ENCODE measurements at places on chromosomes 7 and 10.
A peak's percentile ranks its signal among the peaks of the same experiment; 100 is the strongest.

DNA sequence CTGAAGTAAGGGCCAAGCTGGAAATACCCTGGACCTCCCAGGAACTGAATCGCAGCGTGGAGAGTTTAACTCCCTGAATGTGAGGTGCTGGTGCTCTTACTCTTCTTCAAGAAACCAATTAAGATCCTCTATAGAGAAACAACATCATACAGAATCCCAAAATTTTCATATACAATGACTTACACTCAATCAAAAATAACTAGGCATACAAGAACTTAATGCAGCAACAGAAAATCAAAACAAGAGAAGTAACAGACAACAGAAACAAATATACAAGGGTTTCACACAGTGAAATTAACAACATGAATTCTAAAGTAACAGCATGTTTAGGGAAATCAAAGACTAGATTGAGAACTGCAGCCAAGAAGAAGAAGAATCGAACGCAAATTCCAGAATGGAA is 37.7 kb downstream of the RNF216 start:
- DNase-seq: no peak

DNA sequence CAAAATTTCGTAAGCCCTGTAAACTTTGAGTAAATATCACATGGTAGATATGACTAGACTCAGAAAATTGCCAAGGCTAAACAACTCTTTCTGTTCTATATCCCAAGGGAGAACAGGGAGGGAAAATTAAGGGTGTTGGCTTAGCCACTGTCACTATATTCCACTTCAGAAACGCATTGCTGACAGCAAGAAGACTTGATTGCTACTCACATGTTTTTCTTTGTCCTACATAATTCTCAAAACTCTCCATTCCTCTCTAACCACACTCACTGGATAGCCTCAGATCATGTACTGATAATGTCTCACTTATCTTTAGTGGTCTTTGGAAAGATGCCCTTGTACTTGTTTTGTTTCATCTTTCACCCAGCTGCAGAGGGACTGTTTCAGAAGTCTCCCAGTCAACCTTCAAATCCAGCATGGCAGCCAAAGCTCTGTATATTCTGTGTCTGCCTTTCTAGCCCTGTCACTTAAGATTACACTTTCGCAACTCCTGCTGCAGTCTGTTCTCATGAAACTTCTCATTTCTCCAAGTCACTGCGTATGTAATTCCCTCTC is 582.4 kb upstream of the FZD8 start:
- no peak for DNase-seq

GRCh38 chr10:132324186-132324585 is 7.8 kb upstream of the LRRC27 start:
- DNase-seq: no peak

DNA sequence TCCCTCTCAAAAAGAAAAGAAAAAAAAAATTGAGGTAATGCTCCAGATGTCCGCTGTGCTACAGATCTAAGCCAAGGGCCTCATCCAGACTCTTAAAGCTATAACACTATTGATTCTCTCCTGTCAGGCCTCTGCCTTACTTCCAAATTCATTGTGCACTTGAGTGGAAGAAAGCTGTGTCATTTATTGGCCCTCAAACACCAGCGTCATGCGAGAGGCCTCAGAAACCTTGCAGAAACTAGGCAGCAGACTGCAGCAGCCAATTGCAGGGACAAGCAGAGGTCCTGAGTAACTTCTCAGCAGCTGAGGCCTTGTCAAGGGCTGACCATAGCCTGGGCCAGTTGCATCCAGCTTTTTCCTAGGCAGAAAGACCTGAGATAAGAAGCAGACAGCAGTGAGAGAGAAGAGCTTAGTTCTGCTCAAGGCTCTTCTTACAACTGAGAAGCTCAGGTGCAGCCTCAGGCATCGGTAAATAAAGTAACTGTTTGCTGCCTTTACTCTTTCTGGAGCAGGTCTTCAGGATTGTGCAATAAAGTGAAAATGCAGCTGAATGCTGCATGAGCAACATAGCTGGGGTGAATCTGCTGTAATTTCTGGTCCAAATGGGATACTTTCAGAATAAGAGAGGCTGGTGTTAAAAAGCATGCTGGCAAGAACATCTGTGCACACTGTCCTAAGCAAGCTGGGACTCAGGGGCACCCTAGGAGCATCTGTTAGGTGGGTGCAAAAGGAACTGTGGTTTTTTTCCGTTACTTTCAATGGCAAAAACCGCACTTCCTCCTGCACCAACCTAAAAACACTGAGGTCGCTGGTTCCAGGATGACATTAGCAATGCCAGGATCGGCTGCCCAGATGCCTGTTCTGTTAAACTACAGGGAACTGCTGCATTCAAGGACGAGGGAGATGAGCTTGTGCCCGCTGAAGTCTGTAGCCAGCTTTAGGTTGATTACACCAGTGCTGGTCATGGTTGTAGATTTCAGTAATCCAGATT is 181.8 kb upstream of the PFKP start:
- DNase-seq: no peak

DNA sequence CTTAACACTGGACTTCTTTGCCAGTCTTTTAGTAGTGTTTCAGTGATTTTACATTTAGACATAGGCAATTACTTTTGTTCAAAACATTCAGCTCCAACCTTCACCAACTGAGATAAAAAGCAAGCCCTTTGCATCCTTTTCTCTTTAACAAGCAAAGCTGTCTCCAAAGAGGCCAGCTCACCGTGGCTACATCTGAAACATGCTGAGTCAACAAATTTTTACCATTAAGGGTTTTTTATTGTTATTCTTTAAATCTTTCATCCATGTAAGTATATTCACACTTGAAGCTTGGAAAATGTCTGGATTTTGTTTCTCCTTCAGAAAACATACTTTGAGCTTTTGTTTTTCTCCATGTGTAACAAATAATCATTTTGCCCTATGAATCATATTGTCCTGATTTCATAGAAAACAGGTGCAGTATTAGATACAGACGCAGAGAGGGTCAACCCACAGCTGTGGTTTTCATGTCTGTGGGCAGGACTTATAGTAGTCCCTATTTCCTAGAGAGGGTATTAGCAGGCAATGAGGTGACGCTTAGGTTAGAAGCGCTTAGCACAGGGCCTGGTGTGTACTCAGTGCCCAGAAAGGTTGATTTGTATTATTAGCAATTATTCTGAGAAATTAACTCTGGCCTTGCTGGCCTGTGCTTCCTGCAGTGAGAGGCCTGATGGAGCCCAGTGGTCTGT is 99.5 kb downstream of the MKI67 start:
- no peak for DNase-seq

DNA sequence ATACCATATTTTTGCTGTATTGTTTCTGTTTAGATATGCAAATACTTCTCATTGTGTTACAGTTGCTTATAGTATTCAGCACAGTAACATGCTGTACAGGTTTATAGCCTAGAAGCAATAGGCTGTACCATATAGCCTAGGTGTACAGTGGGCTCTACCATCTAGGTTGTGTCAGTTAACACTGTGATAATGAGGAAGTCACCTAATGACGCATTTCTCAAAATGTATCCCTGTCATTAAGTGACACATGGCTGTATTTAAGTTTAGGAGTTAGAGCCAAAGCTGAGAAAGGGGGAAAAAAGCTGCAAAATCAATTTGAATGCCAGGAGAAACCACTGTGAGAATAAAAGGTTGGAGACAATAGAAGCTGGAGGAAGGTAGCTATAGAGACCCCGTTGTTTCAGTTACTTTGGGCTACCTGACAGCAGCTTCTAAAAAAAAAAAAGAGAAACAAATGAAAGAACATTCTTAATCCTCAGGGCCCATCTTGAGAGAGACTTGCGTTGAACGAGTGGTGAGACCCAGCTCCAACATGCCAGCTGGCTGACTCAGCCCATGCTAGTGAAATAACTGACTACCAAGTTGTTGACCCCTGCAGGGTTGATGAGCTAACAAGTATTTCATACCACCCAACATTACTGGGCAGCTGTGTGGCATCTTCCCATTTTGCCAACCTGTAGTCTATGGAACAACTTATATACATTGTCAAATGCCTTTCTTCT is 8.7 kb downstream of the STARD3NL start:
- DNase-seq: no peak

DNA sequence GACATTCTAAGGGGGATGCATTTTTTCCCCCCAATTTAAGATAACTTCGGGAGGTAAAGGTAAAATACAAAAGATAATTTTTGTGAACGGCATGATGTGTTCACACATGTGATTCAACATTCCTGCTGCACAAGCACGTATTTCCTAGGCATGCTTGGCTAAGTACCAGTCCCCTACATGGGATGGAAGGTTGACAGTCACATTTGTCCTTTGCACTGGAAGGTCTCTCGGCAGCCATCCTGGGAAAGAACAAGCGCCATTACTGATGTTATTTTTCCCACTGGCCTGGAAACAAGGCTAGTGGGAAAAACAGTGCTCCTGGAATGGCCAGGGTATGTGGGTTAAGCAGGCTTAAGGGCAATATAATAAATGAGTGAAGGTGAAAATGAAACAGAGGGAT is 276.2 kb upstream of the AOAH start:
- no peak for DNase-seq

GRCh38 chr7:70505468-70505867 is 626.5 kb upstream of the GALNT17 start:
- no peak for DNase-seq

DNA sequence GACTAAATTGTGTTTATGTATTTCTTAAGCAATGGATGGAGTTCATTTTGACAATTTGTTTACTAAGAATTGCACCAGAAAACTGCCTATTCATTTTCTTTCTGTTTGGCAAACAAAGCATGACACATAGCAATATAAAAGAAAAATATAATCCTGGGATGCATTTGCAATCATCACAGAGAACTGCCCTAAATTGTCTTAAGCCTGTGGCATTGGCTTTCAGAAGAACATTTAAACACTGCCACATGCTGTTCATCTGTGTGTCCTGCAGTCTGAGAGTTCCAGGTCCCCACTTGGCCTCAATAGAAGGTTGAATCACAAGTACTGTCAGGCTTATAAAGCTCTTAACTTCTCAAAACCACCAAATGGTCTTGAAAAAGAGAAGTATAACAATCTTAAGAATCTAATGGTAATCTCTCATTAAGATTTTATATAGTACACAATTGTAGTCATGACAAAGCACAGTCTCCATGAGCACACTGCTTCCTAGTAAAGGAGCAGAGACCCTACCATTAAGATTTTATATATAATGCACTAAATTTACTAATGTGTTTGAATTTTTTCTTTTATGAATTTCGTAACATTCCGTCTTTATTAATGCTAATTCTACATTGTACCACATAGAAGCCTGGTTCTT is 29.9 kb downstream of the RNLS start:
- peak; percentile 14 for DNase-seq

- DNase-seq: no peak
Measured at GRCh38 chr10:90890347-90890746, 18.6 kb downstream of the RPP30 start.

GRCh38 chr7:20797462-20798080 is 10.9 kb upstream of the SP8 start:
- no peak for DNase-seq

- DNase-seq: no peak
Measured at GRCh38 chr7:106737202-106737562, 76.2 kb upstream of the CCDC71L start.

GRCh38 chr10:21368022-21368582 is 157.4 kb downstream of the SKIDA1 start:
- no peak for DNase-seq

- no peak for DNase-seq
Measured at GRCh38 chr10:29555746-29556481, 78.9 kb downstream of the SVIL start.

DNA sequence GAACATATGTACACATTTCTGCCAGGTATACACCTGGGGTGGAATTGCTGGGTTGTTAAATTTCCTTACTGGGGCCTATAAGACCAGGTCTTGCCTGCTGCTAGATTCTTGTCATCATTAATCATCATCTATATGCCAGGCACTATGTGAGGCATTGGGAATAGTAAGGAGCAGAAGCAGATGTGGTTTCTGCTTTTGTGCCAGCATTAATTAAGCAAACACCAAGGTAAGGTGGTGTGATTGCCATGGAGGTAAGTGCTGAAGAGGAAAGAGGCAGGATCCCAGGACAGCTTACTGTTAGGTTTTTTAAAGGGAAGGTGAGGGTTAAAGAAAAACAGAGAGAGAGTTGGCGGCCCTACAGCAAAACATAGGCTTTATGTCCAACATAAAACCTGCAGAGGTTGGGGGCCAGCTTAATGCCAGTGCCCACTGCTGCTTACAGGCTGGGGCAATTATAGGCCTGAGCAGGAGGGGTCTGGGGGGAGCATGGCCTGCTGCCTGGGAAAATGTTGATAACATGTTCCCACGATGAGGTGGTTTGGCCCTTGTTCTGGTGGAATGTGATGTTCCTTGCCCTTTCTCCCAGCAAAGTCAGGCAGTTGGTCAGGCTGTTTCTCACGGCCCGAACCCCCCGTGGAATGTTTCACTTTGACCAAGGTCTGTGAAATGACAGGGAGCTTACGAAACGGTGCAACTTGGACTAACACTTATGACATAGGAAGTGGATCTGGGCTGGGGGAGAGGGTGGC is 93.9 kb downstream of the RBM20 start:
- no peak for DNase-seq

- DNase-seq: no peak
Measured at GRCh38 chr7:70765651-70766050, 366.3 kb upstream of the GALNT17 start.

GRCh38 chr10:86363184-86363832 is 3.3 kb downstream of the GRID1 start:
- DNase-seq: peak; percentile 65

- DNase-seq: no peak
Measured at GRCh38 chr10:95391581-95392216, 100.9 kb upstream of the PDLIM1 start.

DNA sequence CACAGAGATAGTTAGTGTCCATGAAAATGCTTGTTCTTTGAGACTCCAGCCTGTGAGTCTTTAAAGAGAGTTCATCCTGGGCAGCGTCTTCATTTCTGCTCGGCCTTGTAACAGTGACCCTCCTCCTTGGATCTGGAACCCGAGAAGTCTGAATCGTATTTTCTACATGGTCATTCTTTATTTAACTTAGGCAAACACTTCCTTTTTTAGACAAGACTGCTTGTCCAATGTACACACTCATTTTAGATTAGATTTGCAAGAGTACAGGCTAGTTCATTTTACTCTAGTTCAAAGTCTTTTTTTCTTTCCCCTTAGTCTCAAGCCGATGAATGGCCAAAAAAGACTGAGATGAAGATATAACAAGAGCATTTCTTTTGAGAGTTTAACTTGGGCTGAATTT is 133.5 kb downstream of the CHN2 start:
- no peak for DNase-seq

DNA sequence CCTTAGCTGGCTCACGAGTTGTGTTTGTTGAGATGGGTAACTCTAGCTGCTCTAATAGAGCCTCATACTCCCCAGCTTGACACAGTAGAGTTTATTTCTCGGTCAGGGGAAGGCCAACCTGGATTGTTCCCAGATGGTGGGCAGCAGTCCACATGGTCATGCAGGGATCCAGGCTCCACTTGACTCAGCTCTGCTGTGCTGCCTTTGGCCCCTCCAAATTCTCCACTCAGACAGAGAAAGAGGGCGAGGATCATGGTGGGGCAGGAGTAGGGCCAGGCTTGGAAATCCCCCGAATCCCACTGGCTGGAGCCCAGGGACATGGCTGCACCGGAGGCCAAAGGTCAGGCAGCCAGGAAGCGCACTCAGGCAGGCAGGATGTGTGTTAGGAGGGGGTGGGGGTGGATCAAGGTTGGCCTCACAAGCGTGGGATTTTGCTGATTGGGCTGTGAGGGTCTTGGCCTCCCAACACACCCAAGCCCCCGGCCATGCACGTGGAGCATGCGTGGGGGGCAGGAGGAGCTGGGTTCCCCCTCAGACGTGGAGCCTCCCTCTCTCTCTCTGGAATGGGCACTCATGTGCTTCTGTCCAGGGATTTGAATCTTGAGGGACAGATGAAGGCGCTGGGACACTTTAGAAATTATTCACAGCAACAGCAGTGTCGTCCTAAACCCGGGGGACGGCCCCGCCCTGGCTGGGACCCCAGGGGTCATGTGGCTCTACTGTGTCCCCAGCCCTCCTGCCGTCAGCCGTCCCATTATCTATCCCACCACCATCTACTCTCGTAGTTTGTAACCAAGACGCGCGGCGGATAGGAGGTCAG is 44.8 kb downstream of the PDGFA start:
- no peak for DNase-seq
